Dorsolateral prefrontal cortex (tissue), 122 donors: ENCODE measurements at places on chromosomes 3 and 15.
A peak's percentile ranks its signal among the peaks of the same experiment; 100 is the strongest.

DNA sequence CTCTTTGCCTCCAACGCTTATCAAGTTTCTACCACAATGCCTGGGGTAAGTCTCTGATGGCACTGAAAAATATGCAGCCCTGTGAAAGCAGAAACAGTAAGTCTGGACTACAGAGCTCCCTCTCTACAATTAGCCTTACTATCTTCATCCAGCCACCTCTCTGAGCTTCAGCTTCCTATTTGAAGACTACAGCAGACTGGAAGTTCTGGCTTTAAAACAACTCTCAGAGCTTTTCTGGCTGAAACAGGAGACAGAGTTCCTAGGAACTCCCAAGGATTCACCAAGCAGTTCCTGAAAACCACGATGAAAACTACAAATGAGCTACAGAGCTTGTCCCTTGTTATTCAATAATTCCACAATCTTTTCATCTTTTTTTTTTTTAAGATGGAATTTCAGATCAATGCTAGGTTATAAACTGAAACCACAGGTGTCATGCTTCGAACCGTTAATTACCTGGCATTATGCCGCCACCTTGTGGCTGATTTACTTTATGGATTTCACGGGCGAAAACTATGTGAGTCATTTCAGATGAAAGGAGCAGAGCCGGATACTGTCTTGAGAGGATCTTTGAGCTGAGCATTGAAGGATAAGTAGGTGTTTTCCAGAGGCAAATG lies 3.9 kb downstream of the CRYGS start:
- DNase-seq = peak; percentile 76

DNA sequence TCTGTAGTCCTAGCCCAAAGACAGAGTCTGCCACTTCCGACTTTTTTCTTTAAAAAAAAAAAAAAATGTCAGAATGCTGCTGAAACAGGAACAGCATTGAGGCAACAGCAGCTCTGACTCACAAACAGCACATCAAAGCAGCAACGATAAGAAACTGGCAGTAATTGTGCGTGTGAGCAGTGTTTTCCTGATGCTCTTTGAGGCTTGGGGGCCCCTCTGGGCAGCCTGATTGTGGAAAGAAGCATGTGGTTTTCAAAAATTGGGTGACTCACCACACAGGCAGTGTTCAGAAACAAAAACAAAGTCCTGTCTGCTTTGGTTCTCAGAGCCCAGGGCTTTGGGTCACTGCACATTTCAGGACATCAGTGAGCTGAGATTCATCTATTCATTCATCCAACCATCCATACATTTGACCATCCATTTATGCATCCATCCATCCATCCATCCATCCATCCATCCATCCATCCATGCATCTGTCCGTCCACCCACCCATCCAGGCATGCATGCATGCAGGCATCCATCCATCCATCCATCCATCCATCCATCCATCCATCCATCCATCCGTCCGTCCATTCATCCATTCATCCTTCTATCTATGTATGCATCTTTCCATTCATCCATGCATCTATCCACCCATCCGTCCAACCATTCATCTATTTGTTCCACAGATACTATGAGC lies 308.4 kb downstream of the RPLP1 start:
- DNase-seq = no peak

- no peak for DNase-seq
These were observed 158.8 kb downstream of the PDZRN3 start for GRCh38 chr3:73465926-73466325.

DNA sequence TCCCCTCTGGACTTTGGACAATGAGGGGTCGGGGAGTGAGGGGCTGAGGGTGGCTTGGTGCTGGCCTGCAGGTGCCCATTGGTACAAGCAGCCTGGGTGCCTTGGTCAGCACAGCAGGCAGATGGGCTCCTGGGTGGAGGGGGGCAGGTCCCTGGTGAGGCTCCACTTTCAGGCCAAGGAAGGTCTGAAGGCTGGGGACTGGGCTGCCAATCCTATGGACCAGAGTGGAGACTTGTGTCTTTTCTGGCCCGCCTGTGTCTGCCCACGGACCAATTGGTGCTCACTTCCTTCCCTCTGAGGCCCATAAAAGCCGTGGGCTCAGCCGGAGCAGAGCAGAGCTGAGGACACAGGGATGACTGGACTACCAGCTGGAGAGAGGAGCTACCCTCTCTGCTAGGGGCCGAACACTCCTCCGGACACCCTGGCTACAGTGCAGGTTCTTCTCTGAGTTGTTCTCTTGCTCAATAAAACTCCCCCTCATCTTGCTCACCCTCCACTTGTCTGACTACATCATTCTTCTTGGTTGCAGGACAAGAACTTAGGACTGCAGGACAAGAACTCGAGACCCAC lies 31.9 kb upstream of the IREB2 start:
- no peak for DNase-seq

DNA sequence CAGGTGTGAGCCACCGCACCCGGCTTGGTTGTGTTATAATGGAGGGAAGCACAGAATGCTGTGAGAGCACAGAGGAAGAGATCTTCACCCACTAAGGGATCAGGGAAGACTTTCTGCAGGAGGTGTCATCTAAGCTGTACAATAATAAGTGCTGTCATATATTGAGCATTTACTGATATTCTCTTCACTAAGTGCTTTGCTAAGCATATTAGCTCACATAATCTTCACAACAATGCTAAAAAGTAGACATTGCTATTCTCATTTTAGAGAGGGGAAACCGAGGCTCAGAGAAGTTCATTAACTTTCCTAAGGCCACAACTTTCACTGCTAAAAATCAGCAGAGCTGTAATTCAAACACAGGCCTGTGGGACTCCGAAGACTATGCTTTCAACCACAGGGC lies 115.3 kb downstream of the CORO2B start:
- no peak for DNase-seq

DNA sequence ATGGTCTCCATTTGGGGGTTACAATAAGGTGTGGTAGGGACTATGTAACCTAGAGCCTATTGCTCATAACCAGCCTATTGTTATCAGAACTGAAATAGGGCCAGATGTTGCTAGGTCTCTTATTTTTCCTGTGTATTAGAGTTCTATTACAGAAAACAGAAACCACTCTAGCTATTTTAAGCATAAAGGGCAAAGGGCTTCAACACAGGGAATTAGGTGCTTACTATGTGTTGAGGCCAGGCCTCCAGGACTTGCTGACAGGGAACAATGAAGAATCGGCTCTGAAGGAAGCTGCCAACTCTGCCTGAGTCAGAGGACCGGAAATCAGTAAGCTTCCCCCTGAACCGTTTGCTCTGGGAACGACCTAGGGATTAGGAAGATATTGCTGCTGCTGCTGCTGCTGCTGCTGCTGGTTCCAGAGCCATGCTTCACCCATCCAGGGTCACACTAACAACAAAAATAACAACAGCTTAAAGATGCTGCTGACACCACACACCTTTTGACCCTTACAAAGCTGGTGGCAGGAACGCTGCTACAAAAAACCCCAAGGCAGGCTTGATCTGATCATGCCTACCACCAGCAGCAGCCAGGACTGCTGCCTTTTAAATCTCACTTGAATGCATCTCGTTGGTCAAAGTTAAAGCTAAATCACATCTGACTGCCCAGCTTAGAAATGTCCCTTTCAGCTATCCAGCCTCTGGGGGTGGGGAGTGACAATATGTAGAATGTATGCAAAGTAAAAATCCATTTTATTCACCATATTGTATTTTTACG lies 276.9 kb upstream of the IL12A start:
- DNase-seq = no peak

DNA sequence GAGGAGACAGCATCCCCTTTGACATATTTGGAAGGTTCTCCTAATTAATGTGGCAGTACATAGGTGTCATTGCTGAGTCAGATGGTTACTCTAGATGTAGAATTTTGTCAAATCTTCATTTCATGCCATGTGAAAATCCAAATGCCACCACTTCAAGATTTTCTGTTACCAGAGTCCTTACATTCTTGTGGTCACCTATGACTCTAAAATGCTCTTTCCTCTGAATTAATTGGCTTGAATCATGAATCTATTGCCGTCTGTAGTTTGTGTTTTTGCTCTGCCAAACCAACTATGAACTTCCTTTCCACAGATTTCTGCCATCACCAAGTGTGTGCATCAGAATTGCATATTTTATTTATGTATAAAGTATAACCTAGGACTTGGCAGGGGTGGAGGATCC lies 269.4 kb upstream of the ZPLD1 start:
- no peak for DNase-seq

- no peak for DNase-seq
These were observed 160.3 kb downstream of the ANXA2 start for GRCh38 chr15:60237446-60237845.

DNA sequence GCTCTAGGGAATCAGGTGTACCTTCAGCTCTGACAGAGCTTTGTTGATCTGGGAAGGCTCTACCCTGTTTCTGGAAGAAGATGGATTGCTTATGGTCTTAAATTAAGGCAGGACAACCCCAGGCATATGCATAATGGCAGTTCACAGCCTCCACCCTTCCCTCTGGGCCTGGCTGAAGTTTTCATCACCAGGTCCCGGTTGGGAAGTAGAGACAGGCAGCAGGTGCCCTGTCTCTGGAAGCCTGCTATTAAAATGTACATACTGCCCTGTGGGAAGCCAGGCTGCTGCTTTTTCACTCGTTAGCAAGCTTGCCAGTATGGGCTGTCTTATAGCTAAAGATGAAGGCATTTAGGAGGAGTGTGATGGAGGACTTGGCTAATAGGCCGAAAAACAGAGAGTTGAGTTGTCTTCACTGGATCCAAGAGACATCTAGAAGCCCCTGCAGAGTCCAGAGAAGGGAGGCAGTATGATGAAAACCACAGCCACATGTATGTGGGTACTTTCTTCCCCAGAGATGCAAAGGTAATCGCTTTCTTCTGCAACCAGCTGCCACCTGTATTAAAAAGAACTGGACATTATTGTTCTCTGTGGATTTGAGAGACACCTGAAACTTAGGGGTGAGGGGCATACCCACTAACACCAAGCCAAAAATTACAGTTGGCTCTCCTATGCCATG lies 34.4 kb downstream of the ABHD2 start:
- DNase-seq = no peak

GRCh38 chr15:47331829-47332393 lies 385.4 kb upstream of the SEMA6D start:
- no peak for DNase-seq
